GM06990 (cell line): ENCODE measurements at places on chromosomes 5 and 9.

GRCh38 chr5:14983666-14984441, 112.3 kb upstream of the ANKH start:
- no peak for DNase-seq

DNA sequence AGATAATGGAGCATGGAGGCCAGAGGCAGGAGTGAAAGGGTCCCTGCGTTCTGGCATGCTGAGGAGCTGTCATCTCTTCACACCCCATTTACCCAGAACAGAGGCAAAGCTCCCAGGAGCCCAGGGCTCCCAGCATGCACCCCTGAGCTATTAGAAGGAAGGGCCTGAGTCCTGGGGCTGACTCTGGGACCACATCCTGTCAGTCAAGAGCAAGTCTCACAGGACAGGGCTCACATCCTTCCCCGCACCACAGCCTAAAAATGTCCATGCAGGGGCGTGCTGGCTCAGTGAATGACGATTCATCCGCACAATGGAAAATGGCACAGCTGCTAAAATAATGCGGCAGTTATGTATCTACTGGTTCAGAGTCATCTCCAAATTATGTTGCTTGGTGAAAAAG, 31.4 kb downstream of the CAMK2A start:
- DNase-seq = no peak

DNA sequence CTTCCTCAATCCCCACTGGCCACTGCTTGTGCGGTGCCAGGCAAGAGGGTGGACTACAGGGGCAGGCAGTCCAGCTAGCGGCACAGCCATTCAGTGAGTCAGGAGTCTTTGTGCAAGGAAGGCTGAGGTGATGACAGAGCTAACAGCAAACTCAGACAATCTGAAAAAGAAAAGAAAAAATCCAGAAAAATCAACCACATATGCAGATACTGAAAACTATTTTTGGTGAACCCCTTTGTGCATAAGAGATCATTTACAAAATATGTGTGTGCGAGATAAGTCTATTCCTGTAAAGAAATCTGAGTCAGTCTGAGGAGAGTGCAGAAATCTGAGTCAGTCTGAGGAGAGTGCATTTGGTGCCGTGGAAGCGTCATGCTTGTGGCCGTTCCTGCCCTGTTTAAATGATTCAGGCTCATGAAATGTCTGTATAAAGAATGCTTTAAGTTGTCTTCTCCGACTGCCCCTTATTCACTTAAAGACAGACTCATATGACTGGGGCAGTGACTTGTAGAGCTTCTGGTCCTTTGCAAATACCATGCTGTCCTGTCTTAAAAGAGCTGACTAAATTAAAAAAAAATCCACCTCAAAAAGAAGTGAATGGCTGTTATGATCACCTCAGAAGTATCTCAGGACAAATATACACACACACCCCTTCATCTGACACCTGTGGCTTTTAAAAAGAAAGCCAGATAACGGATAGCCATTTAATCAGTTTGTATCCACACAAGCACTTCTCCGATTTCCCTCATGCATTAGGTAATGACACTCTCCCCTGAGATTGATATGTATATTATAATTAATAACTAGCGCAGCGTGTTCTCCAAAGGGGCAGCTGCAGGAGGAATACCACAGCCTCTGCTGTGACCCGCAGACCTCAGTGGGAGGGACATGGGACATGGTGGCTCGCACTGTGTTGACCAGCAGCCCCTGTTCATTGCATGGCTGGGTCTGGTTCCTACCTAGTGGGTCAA, 47.3 kb downstream of the TRIO start:
- no peak for DNase-seq

- no peak for DNase-seq
Measured at GRCh38 chr5:36585701-36586100, 20.7 kb upstream of the SLC1A3 start.

DNA sequence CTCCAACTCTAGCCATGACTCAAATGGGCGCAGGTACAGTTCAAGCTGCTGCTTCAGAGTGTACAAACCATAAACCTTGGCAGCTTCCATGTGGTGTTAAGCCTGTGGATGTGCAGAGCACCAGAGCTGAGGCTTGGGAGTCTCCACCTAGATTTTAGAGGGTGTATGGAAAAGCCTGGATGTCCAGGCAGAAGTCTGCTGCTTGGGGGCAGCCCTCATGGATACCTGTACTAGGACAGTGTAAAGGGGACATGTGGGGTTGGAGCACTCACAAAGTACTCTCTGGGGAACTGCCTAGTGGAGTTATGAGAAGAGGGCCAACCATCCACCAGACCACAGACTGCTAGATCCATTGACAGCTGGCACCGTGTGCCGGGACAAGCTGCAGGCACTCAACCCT, 273.5 kb upstream of the ST8SIA4 start:
- no peak for DNase-seq

- DNase-seq = no peak
Measured at GRCh38 chr9:95870352-95870751, 5.1 kb upstream of the ERCC6L2 start.

GRCh38 chr9:519579-519978, 304.9 kb downstream of the DOCK8 start:
- no peak for DNase-seq

- DNase-seq = no peak
Measured at GRCh38 chr5:57025961-57026360, 74.0 kb upstream of the MIER3 start.

- DNase-seq = no peak
Measured at GRCh38 chr9:15103290-15103689, 193.1 kb upstream of the FREM1 start.

DNA sequence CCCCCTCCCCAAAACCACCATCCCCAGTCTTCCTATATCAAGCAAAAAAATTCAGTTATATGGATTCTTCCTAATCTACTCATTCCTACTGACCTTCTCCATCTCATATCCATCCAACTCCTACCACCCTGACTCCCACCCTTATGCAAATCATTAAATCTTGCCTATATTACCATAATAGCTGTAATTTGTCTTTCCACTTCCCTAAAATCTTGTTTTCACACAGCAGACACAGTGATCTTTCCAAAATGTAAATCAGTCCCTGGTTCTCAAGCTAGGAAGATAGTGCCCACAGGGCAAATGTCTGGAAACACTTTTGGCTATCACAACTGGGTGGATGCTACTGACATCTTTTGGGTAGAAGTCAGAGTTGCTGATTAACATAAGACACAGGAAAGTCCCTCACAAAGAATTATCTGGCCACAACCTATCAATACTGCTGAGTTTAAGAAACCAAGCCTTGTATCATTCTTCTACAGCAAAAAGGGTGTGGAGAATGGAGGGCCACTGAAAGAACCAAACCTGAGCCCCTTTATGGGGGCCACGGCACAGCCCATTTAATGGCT, 1.4 kb downstream of the SRA1 start:
- DNase-seq = no peak

DNA sequence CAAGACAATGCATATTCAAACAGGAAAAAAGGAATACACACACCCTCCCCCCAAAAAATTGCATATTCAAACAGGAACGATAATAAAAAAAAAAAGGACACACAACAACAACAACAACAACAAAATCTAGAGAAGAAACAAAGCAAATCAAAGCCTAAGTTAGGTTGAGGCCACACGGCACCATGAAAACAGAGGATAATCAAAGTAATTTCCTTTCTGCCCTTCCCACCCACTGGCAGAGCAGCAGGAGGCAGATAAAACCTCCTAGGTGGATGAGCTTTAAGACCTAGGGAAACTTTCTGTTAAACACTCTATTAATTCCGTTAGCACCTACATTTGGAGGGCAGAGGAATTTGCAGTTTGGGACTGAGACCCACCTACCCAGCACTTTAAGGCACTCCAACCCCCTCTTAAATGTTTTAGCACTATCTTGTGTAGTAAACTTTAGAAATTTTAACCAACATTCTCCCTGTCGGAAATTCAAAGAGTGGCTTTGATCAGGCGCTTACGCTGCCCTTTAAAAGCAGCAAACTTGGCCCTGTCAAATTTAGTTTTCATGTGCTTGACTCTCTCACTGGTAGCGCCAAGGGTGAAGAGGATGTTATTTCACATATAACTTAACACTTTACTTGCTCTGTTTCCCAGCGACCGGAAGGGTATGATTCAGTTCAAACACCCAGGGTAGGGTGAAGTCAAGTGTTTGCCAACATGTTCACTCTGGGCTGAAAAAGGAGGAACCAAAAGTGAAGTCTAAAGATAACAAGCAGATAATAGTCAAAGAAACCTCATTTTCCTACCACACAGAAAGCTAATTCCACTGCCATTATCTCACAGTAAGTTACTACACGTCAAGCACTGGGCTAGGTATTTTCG, 9.2 kb downstream of the ENC1 start:
- peak; percentile 82 for DNase-seq

- DNase-seq = no peak
Measured at GRCh38 chr9:77903666-77904285, 127.8 kb downstream of the GNAQ start.

GRCh38 chr5:151298063-151298855, 5.3 kb downstream of the SLC36A3 start:
- DNase-seq = no peak

- DNase-seq = peak; percentile 64
Measured at GRCh38 chr5:147481874-147482705, 27.8 kb downstream of the DPYSL3 start.

GRCh38 chr5:14388741-14389140, 192.9 kb upstream of the OTULINL start:
- DNase-seq = no peak

- no peak for DNase-seq
Measured at GRCh38 chr5:102765350-102765749, 10.2 kb downstream of the PAM start.

DNA sequence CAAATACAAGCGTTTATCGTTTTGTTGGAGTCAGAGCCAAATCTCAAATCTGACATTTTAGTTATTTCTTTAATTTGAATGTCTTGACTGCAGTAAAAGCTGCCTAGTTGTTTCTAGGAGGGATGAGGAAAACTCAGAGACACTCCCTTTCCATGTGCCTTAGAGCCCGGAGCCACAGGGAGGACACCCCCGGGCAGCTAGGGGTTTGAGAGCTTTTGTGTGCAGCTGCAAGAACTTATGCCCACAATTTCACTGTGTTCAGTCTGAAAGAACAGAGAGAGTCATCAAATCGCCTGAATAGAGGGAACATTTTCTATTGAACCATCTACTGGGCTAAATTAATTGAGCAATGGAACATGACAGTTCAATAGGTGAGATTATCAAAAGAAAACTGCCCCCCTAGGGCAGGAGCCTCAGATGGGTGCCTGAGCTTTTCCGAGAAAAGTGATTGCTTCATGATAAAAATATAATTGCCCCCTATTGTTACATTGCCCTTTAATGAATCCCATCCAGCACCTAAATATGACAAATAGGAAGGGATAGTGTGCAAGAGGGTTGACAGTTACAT, 709.3 kb upstream of the RGMB start:
- DNase-seq = no peak

- DNase-seq = no peak
Measured at GRCh38 chr5:94469894-94470329, 148.5 kb downstream of the KIAA0825 start.

- DNase-seq = no peak
Measured at GRCh38 chr5:90231688-90232087, 177.9 kb downstream of the CETN3 start.

GRCh38 chr5:600886-601541, 11.1 kb upstream of the CEP72 start:
- DNase-seq = no peak

- no peak for DNase-seq
Measured at GRCh38 chr5:52854301-52854700, 66.6 kb downstream of the ITGA1 start.

DNA sequence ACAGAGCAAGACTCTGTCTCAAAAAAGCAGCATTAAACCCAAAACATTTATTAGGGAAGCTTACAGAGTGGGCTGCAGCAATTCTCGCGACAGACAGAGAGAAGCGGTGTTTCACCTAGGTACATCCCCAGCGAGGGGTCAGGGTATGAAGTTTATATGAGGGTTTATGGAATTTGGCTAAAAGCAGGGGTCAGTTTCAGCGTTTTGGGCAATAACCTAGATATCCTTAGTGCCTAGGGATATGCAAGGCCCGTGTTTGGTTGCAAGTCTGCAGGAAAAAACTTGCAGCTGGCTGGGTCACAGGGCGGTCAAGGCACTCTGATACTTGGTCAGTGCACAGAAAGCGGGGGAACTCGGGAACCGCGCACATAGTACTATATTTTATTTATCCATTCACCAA, 649 bp upstream of the GLE1 start:
- DNase-seq = peak; percentile 15

DNA sequence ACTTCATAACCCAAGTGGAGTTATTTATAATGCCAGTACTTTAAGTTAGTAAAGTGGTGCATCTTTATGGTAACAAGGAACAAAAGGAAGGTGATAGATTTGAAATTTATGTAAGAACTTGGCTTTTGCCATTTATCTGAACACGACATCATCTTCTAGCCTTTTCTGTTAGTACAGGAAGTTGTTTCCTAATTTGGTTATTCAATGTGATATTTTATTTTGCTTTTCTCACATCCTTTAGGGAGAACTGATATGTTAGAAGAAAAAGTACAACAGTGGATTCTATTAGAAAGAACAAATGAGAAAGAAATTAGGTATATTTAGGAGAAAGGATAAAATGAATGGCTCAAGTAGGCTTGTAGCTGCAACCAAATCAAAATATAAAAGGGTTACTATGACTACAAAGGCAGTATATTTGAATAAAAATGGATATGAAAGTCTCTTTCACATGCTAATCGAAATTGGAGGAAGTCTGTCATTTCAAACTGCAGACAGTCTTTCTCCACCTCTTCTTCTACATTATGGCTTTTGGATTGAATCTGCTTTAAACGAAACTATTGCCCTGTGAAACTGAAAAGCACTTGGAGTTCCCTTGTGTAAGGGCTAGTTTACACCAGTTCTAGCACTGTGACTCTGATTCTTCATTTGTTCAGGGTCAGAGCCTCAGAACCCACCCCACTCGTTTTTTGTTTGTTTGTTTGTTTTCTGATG, 18.5 kb upstream of the SLC24A2 start:
- DNase-seq = no peak

DNA sequence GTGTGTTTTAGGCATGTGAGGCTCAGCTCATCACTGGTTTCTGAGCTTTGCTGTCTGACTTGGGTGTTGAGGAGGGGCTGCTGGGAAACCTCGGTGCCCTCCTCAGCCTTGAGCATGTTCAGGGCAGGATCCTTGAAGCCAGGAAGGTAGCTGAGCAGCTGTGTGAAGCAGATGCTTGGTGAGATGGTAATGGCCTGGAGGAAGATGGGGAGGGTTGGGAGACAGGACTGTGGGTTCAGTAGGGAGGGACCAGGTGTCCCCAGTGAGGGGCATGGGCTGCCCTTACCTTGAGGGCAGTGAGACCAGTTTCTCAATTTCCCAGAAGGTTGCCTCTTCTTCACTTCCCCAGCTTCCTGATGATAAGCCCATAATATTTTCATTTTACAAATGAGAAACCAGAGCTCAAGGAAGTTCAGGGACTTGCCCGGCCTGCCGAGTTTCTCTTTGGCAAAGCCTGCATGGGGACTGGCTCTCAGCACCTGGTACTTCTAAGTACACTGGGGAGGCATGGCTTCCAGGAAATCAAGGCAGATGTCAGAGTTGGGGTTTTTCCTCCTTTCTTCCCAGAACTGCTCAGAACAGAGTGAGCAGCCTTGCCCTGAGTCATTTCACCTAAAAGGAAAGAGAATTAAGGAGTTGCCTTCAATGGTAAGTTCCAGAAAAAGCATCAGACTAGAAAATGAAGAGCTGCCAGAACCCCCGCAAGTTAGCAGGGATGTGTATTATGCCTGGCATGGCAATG, 225.7 kb downstream of the MAST4 start:
- no peak for DNase-seq

GRCh38 chr9:136671646-136672430, 9.1 kb downstream of the EGFL7 start:
- no peak for DNase-seq

GRCh38 chr5:149526845-149527590, 24.2 kb downstream of the CSNK1A1 start:
- no peak for DNase-seq

GRCh38 chr9:105232207-105232606, 12.2 kb upstream of the SLC44A1 start:
- DNase-seq = no peak
